Left forelimb (tissue), 1 donor: ENCODE measurements at places on chromosomes 13 and 19.
A peak's percentile ranks its signal among the peaks of the same experiment; 100 is the strongest.

GRCh38 chr13:26310003-26310402, 56.1 kb downstream of the CDK8 start:
- no peak for DNase-seq

- DNase-seq = no peak
These were observed 18.1 kb downstream of the DNAJC15 start for GRCh38 chr13:43041369-43041921.

DNA sequence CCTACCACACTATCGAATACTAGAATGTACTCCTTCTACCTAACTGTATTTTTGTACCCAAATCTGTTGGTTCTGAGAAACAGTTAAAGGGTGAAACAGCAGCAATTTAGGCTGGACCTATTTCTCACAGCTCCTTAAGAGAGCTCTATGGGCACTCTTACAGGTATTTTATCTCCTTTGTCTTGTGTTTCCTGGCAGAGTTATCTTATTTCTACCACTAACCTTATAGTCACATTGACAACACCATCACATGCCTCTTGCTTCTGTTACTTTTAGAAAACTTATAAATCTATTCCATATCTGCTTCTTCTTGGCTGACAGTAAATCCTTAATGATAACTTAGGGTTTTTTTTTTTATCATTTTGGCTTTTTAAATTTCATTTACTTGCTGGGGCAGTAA, 130.7 kb downstream of the MYO16 start:
- DNase-seq = no peak

DNA sequence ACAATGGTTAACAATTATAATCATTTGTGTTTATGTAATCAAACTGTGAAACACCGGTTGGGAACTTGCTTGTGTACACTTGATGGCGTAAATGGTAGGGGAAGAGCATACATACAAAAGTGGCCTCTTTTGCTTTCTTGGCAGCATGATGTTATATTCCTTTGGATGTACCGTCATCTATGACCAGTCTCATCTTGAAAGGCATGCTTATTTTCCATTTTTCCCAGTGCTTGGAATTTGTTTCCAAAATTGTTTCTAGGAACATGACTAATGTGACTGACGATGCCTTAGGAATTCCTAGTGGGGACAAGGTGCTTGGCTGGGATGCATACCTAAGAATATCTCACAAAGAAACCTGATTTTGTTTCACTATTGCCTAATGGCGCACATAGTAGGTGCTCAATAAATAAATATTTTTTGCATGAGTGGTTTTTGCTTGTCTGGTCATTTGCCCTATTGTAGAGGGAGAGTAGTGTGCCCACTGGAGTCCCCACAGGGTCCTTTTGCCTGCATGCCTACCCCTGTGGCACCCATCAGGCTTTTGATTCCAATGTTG, 45.5 kb downstream of the SAE1 start:
- DNase-seq = no peak

DNA sequence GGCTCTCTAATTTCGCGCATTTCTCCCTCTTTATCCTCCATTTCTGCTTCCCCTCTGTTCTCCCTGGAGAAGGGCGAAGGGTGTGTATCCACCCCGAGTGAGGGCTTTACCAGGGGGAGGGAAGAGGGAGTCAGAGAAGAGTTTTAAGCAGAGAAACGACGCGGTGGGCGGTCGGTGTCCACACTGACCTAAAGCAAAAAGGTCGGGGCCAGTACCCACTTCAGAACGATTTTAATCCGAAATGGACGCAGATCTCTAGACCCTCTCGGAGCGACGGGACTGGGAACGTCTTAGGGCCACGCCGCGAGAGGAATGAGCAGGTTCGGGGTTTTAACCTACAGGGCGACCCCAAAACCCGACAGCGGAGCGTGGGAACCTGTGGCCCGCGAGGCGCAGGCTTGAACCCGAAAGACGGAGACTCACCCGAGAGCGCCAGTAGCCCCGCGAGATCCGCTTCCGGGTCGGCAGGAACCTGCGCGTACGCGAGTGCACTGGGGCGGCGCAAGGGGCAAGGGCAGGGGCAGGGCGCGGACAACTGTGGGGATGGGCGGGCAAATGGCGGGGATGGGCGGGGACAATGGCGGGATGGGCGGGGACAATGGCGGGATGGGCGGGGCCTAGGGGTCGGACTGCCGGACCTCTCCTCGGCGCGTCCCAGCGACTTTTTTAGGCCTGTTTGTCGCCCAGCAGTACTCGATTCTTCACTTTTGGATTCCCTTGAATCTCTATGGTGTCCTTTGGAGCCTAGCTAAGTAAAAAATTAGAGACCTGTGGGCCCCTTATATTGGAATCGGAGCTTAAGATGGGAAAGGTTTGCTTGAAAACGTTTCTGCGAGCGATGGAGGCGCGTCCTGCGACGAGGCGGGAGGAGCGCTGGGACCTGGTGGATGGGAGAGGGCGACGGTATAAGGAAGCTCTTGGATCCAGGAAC, at the start of gene ZNF677:
ZNF677 (minus strand) TSS at position 463 of the 931 bp plus-strand sequence. CDS start 3,323 bp downstream, outside the sequence.
- peak; percentile 94 for DNase-seq

GRCh38 chr19:46861691-46862502, 1.1 kb downstream of the ARHGAP35 start:
- no peak for DNase-seq

DNA sequence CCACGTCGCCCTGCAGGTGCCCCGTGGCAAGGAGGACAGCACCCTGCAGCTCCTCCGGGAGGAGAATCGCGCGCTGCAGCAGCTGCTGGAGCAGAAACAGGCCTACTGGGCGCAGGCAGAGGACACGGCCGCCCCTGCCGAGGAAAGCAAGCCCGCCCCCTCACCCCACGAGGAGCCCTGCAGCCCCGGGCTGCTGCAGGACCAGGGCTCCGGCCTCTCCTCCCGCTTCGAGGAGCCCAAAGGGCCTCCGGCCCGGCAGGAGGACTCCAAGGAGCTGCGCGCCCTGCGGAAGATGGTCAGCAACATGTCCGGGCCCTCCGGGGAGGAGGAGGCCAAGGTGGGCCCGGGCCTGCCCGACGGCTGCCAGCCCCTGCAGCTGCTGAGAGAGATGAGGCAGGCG, 11.6 kb downstream of the CBY2 start:
- DNase-seq = no peak

GRCh38 chr19:17687857-17688784, at the start of gene UNC13A:
TSS of gene UNC13A (minus strand) at chr19:17688354. CDS start at chr19:17688199, 155 bp downstream.
- DNase-seq = peak; percentile 74

DNA sequence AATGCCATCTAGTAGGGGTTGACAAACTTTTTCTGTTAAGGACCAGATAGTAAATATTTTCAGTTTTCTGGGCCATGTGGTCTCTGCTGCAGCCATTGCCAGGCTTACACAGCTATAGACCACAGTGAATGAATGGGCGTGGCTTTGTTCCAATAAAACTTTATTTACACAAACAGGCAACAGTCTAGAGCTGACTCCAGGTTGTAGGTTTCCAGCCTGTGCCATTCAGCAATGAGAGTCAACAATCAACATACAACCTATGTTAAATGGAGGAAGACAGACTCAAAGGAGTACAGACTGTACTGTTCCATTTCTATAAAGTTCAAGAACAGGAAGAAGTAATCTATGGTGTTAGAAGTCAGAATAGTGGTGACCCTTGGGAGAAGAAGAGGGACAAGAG, 15.2 kb upstream of the IZUMO2 start:
- DNase-seq = no peak
